ENCODE measurements at places on chromosomes 5 and 9. TPM values are rescaled to one million over a fixed set of nuclear protein-coding genes. Genes with fewer than 3 reads are reported as not detected.

SDHA gene
- polyA plus RNA-seq, result 165 TPM

MYMK gene
- not detected for polyA plus RNA-seq

TRPM6 gene
- not detected for polyA plus RNA-seq

DNA sequence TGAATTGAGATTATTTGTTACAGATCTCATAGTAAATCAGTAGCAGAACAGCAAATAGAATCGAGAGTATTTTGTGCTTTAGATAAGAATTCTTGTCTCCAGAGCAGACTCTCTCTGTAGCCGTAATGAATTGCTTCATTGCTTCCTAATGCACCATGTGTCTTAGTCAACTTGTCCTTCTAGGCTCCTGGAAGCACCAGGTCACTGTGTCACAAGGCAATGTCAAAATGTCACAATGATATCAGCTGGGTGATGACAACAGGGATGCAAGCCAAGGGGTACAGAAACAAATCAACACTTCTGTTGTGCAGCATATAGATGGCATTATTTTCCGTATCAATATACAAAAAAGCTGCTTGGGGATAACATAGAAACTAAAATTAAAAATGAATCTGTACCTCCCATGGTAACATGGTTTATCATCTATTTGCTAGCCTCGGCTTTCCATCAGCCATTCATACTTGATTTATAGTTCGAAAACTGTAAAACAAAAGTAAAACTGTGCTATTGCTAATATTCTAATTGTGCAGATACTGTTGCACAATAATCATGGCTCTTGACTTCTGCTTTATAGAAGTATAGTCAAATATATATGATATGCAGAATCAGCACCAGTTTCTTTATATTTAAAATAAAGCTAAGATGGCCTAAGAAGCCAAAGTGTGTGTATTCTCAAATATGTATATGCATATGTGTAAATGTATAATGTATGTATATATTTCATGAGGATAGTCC is 435.9 kb upstream of the TLE4 start:
- DNase-seq, result no peak
- no peaks in the 10 kb centered on the region for H3K27me3 ChIP-seq
- no peaks in the 10 kb centered on the region for H3K36me3 ChIP-seq
- no peaks in the 10 kb centered on the region for H3K4me1 ChIP-seq
- H3K27ac ChIP-seq, result no peak overlapping the region
- no peak overlapping the region for H3K4me3 ChIP-seq

DNA sequence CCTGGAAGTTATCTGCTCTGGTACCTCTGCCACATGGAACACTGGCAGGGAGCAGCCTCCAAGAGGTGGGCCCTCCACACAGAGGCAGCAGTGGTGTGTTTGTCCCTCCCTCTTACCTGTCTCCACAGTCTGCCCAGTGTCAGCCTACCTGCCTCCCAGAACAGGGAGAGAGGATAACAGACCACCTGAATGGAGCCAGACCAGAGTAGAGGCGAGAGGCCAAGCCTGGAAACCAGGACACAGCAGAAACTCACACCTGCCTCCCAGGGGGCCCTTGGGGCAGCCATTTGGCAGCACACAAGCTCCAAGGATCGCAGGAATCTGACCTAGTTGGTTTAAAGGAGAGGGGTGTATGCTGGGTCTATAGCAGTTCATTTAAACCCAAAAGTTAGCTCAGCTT is 100.2 kb upstream of the ZNF366 start:
- DNase-seq, result no peak
- peaks cover 7% of the 10 kb centered on the region for H3K27me3 ChIP-seq
- peaks cover 8% of the 10 kb centered on the region for H3K4me1 ChIP-seq
- H3K27ac ChIP-seq, result no peak overlapping the region

DNA sequence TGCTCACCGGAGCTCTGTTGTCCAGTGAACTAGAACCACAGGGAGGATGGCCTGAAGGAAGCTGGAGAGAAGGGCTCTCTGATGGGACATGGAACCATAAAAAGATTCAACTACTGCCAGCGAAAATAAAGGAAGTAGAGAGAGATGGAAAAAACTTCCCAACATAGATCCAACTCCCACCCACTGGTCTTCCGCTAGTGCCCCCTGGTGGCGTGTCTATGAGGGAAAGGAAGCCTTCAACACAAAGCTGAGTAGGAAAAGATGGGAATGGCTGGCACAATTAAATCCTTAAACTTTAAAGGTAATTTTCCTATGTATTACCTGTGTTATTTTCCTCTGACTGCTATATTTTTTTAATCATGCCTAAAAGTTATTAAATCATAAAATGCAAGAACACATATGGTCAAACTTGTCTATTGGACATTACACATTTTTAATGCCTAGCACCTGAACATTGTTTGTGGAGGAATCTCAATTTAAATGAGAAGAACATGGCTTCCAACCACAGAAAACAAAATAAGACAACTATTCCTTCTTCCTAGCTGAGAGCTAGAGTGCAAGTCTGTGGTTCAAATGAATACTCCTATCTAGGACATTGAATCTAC is 51.5 kb downstream of the CEP120 start:
- DNase-seq, result no peak
- no peak overlapping the region for H3K4me3 ChIP-seq
- no peaks in the 10 kb centered on the region for H3K27me3 ChIP-seq
- H3K27ac ChIP-seq, result no peak overlapping the region

GRCh38 chr5:165405340-165405739 is 1899.9 kb downstream of the MAT2B start:
- H3K27ac ChIP-seq, result no peak overlapping the region
- no peak for DNase-seq

IFNB1 gene
- not detected for polyA plus RNA-seq

GRCh38 chr9:7935681-7936080 is 136.1 kb upstream of the DMAC1 start:
- H3K4me1 ChIP-seq, result peaks cover 31% of the 10 kb centered on the region
- H3K4me3 ChIP-seq, result peak overlapping the region; percentile 73
- H3K36me3 ChIP-seq, result peaks cover 6% of the 10 kb centered on the region
- H3K27me3 ChIP-seq, result no peaks in the 10 kb centered on the region

DNA sequence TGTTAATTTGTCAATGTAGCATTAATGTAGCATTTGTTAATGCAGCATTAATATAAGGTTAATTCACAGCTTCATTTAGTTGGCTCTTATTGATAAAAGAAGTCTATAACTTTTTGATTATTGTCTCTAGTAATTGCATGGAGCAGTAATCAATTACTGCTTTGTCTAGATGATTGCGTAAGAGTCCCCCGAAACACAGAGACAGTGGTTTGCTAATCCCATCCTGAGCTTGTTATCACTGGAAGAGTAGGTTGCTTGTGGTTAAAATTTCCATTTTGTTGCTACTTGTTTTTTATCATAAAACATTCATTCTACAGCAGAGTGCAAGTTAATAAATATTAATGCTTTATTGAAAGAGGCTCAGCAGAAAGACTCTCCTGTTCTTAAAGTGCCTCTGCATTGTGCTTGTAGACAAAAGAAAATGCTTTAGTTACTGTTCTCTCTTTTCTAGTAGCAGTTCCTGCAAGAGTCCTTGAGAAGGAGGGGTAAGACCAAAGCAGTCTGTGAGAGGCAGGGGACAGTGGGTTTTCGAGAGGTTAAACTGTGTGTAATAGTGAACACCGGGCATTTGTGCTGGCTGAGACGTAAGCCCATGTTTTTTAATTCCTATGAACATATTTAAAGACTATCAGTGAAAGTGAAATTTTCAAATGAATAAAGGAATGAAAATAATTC is 291.7 kb downstream of the TRPM3 start:
- no peak overlapping the region for H3K27ac ChIP-seq
- DNase-seq, result no peak

DNA sequence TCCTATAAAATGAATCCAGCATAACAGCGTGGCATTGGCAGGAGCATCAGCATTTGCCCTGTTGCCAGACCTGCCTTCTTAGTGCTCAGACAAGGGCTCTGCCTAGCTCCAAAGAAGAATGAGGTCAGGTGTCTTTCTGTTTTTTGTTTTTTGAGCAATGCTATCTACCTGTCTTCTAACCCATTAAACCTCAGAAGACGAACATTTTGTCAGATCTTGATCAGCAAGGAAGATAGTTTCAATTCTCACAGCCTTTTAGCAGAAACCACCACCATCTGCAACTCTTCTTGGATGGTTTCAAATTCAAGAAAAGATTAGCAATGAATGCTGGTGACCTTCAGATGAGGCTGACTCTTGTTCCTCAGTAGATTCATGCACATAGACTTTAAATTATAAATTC is 103.5 kb upstream of the IQGAP2 start:
- H3K4me1 ChIP-seq, result peaks cover 39% of the 10 kb centered on the region
- H3K36me3 ChIP-seq, result no peaks in the 10 kb centered on the region
- peak overlapping the region; percentile 72 for H3K27ac ChIP-seq
- H3K4me3 ChIP-seq, result no peak overlapping the region
- H3K27me3 ChIP-seq, result peaks cover 15% of the 10 kb centered on the region
- peak; percentile 12 for DNase-seq

GRCh38 chr9:5052838-5053237 is 67.8 kb downstream of the JAK2 start:
- H3K36me3 ChIP-seq, result peaks cover 68% of the 10 kb centered on the region
- no peak for DNase-seq
- no peak overlapping the region for H3K27ac ChIP-seq
- H3K4me3 ChIP-seq, result no peak overlapping the region
- no peaks in the 10 kb centered on the region for H3K27me3 ChIP-seq

- H3K4me1 ChIP-seq, result peaks cover 37% of the 10 kb centered on the region
- no peak overlapping the region for H3K4me3 ChIP-seq
- no peaks in the 10 kb centered on the region for H3K27me3 ChIP-seq
- H3K27ac ChIP-seq, result no peak overlapping the region
- no peaks in the 10 kb centered on the region for H3K36me3 ChIP-seq
Measured at GRCh38 chr9:77827104-77827784, 179.1 kb upstream of the GNA14 start.

GRCh38 chr5:60386436-60387050 is 313.4 kb downstream of the DEPDC1B start:
- H3K27ac ChIP-seq, result no peak overlapping the region
- no peaks in the 10 kb centered on the region for H3K27me3 ChIP-seq
- no peaks in the 10 kb centered on the region for H3K4me1 ChIP-seq
- H3K4me3 ChIP-seq, result no peak overlapping the region
- no peak for DNase-seq
- no peaks in the 10 kb centered on the region for H3K36me3 ChIP-seq

GRCh38 chr9:107437716-107438115 is 51.9 kb downstream of the KLF4 start:
- peaks cover 12% of the 10 kb centered on the region for H3K27me3 ChIP-seq
- no peak overlapping the region for H3K4me3 ChIP-seq
- H3K27ac ChIP-seq, result no peak overlapping the region
- H3K4me1 ChIP-seq, result no peaks in the 10 kb centered on the region
- no peak for DNase-seq

GRCh38 chr5:83370957-83371356 is 100.6 kb upstream of the VCAN start:
- no peak overlapping the region for H3K4me3 ChIP-seq
- H3K4me1 ChIP-seq, result no peaks in the 10 kb centered on the region
- peaks cover 2% of the 10 kb centered on the region for H3K27me3 ChIP-seq

DNA sequence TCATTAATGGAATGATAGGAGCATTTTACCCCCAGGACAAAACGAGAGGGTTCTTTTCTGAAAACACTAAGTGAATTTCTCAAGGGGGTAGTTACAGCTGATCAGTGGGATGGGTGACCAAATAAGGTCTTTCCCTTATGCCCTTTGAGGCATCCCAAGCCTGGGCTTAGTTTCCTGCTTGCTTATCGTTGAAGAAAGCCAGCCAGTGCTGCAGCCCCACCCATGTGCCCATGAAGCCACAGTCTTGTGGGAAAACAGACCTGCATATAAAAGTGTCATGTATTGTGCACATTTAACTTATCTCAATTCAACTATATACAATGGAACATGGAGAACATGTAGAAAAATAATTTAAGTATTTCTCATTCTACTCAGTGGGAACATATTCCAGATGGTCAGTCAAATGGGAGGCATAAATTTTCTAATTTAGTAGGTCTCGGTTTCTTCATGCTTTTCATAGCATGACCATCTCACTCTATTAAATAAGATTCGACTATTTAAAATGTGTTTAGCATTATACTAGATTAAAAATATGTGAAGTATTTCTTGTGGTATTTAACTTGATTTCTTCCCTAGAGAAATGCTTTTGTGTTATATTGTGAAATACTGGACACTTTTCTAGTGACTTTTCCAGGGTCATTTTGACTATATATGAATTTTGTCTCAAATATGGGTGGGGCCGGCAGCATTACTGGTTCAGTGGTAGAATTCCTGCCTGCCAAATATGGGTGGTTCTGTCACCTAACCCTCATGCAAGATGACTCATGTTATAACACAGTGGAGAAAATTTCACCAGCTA is 189.7 kb upstream of the SGCD start:
- H3K27me3 ChIP-seq, result peaks cover 10% of the 10 kb centered on the region
- DNase-seq, result no peak
- H3K36me3 ChIP-seq, result peaks cover 3% of the 10 kb centered on the region
- no peak overlapping the region for H3K27ac ChIP-seq
- H3K4me3 ChIP-seq, result no peak overlapping the region

Measured in naive thymus-derived CD8-positive, alpha-beta T cell (primary cell).